ENCODE measurements at places on chromosomes 16 and 17. TPM values are rescaled to one million over a fixed set of nuclear protein-coding genes. Genes with fewer than 3 reads are reported as not detected.

- no peak for DNase-seq
Observed at GRCh38 chr16:86718118-86718517, 139.8 kb downstream of the FOXL1 start.

- DNase-seq = no peak
Observed at GRCh38 chr17:1197781-1198490, 18.2 kb upstream of the ABR start.

DNA sequence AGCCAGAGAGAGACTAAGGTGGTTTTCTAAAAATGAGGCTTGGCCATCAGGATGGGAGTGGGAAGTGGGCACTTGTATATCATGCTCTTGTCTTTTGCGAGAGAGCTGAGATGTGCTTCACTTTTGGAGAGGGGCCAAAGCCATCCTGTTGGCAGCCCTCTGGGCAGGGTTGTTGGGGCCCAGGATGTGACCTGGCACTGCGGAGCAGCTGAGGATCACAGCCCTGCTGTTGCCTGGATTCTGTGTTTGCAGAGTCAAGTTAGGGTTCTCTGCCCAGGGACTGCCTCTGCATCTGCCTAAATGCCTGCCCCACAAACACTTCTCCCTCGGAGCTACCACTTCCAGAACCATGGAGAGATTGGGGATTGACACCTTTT, 71.2 kb downstream of the PLD6 start:
- no peak for DNase-seq

- no peak for DNase-seq
Observed at GRCh38 chr17:6020376-6021010, 49.7 kb upstream of the WSCD1 start.

GRCh38 chr17:11986179-11986941, 10.9 kb downstream of the ZNF18 start:
- no peak for DNase-seq

DNA sequence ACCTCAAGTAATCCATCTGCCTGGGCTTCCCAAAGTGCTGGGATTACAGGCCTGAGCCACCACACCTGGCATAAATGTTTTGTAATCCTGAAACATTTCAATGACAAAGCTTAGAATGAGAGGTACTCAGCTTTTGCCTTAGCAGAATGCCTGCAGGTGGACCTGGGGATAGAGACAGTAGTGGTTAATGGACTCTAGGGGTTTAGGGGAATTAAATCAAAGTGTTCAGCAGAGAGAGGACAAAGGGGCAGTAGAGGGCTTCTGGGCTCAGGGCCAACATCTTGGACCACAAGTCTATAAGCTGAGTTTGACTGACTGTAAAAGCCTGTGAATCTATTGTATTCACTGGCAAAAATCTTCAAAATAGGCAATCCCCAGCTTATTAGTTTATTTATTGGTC, 36.0 kb upstream of the MED13 start:
- DNase-seq = no peak

DNA sequence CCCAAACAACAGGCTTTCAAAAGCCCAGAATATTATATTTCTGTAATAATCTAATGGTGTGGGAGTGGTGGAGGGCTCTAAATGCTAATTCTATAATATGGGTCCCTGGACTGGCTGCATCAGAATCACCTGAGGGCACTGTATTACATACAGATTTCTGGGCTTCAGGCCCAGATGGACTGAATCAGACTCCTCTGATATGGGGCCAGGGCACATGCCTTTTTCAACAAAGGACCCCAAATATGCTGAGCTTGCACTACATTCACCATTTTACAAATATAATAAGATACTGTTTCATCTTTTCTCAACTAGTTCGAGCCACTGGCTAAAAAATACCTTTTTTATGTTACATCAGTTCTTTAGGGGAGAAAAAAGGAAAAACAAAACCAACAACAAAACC, 309.7 kb downstream of the MAP2K6 start:
- no peak for DNase-seq

DNA sequence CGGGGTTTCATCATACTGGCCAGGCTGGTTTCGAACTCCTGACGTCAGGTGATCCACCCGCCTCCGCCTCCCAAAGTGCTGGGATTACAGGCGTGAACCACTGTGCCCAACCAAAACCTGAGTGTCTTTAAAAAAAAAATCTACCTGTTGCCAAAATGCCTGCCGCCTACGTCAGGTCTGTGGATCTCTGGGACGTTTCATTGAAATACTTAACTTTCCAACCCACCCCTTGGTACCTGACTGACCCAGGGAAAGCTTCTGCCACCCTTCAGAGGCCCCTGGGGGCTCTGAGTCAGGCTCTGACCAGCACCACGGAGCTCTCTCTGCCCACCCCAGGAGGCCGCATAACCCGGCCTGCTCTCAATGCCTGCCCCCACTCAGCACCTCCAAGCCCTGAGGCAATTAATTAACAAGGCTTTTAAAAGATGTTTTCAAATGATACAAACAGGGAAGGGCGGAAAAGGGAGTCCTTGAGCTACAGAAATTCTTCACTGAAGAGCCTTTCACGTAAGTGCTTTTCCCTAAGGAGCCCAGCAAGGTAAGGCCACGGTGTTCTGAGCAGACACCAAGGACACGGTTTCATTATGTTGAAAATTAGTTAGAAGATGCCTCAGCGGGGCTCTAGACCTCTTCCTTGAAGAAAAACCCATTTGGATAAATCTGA, 29.3 kb upstream of the GSG1L start:
- DNase-seq = no peak

DNA sequence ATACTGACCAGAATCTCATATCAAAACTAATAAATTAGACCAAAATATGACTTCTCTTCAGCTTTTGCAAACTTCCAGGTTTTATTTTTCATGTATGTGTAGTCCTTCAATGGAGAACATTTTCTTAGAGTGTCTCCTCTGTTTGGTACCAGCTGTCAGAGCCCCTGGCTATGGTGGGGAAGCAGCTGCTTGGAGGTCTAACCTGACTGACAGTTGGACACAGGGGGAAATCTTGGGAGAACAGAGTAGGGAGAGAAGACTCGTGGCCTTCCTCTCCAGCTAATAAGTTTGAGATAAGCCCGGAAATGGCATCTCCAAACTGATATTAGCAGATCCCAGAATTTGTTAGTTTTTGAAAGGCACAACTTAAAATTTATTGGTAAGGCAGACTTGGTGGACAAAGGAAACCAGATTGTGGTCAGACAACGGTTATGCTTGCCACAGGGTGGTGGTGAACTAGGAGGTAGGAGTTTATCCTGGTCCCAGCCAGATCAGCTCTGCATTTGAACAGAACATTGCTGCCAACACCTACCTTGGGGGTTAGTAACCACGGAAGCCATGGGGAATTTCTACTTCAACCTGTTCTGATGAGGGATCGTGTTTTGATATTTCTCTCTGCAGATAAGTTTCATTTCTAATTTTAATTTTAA, 39.2 kb upstream of the IRX3 start:
- DNase-seq = no peak

- no peak for DNase-seq
Observed at GRCh38 chr16:5895137-5895536, 797.5 kb upstream of the EEF2KMT start.

DNA sequence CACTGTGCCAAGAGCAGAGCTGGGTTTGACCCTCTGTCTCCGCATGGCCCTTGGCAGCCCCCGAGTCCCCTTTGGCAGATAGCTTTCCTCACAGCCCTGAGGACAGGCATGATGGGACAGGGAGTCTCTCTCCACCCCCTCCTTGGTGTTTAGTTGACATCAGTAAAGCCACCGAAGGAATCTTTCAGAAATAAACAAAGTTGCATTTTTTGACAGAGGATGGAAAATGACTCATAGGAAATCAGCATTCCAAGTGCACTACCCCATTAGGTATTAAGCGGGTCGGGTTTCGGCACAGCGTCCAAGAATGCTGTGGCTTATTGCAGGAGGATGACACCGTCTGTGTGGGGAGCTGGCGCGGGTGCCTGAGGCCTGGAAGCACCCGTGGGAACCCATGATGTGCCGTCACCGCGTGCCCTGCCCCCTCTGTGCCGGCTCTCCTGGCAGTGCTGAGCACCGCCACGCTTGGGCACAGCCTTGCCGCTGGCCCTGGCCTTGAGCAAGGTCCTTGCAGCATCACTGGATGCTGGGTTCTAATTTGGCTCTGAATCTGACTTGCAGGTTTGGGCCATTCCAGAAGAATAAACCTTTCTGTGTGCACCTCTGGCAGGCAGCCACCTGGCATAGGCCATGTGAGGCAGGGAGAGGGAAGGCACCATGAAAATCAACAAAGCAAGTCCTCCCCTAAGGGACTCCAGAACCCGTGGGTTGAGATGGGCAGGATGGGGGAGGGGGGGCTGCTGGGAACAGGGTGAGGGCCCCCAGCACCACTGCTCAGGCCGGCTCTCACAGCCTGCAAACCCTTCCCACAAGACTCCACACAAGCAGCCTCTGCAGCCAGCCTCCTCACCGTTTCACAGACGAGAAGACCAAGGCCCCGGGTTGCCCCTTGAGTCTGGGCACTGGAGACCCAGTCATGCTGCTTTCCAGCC, 50.5 kb upstream of the ZNF469 start:
- DNase-seq = peak; percentile 88

DNA sequence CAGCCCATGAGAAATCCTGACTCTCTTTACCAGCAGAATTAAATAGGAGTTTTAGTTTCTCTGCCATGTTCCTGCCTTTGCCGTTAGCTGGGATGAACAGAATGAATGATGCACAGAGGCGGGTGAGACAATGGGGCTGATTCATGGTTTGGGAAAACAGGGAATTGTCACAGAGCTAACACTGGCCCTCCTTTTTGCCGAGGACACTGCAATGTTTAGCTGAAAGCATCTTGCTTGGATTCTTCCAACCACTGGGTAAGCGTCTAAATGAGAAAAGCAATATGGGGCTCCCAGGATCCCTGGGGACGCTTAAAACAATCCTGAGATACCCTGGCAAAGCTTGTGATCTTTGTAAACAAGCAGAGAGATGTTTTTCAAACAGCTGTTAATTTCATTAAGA, 12.8 kb upstream of the PAFAH1B1 start:
- DNase-seq = no peak

- no peak for DNase-seq
Observed at GRCh38 chr16:54584121-54584520, 297.5 kb upstream of the IRX3 start.

GRCh38 chr17:79685121-79685520, 45.6 kb upstream of the ENPP7 start:
- DNase-seq = no peak

GRCh38 chr17:9021992-9022572, 772 bp downstream of the NTN1 start:
- no peak for DNase-seq

DNA sequence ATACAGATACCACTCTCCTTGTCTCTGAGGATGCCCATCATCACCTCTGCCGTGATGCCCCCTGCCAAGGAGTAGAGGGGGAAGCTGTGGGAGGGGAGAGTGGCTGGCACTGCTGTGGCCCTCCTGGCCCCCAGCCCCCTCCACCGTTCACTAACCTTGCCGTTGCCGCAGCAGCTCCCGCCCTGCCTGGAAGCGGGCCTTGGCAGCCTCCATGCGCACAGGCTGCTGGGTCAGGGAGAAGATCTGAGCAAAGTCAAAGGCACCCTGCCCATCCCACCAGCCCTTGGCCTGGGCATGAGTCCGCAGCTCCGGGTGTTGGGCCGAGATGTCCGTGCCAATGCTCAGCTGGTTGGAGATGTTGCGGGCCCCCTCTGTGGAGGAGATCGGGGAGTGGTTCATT, 2.4 kb downstream of the SCRN2 start:
- no peak for DNase-seq

DNA sequence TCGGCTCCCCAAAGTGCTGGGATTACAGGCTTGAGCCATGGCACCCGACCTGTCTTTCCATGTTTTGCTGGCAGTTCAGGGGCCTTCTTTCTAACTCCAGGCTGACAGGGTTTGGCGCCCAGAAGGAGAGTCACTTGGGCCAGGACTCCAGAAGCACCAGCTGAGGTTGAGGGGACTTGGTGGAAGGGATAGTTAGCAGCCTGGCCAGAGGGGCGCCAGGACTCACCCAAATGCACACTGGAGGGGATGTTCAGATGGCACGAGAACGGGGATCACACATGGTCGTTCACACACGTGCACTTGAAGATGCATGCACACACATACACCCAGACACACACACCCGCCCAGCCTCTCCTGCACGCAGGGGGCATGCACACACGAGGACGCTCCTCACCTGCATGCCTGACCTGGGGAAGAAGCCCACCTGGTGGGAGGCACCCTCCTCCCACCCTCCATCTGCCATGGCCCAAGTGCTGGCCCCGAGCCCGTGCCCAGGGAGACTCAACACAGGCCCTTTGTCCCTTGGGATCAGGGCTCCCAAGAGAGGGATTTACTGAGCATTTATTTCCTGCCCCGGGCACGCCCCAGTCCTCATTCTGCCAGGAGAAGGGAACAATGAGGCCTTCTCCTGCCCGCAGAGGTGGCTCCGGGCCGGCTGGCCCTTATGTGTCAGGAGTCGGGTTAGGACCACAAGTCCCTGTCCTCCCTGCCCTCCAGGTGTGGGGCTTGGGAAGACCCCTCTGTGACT, 2.3 kb upstream of the PRSS21 start:
- DNase-seq = no peak

DNA sequence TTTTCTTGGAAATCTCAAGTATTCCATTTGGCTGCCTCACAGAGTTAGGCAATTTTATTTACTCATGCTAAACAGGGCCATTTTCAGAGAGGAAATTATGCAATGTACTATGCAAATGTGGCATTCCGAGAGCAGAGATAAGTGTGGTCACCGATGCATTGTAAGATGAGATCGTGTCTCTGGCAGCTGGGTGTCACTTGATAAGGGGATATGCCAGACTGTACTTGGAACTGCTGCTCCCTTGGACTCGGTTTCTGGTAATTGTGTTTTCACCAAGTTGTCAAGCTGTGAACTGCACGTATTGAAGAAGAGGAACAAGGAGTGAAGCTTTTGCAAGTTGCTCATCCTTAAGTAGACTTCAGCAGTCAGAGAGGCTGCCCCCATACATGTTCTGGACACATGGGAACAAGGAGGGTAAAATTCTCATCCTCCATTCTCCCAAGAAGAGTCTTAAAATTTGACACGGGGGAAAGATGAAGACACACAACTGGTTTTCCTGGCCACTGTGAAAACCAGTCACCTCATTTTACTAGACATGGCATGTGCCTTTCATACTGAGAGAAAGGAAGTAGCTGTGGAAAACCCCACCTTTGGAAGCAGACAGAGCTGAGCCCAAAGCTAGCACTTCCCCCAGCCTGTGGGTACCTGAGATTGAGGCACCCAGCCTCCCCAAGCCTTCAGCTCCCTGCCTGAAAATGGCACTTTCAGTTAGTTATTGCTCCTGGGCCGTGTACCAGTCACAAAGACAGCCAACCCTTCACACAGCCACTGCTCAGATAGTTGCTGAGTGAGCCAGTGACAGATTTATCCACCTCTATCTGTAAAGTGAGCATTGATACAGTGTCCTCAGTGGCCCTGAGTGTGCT, 150.7 kb downstream of the SOCS1 start:
- DNase-seq = no peak

- no peak for DNase-seq
Observed at GRCh38 chr16:48680881-48681280, 70.9 kb upstream of the N4BP1 start.

- no peak for DNase-seq
Observed at GRCh38 chr17:15888436-15888835, 56.5 kb upstream of the ADORA2B start.

CDR2 gene
- total RNA-seq = 27.3 TPM

ENPP7 gene
- total RNA-seq = not detected

TUBD1 gene
- 13.0 TPM for total RNA-seq

SLC6A2 gene
- not detected for total RNA-seq

CA5A gene
- not detected for total RNA-seq

NHLRC4 gene
- total RNA-seq = 0.22 TPM

SEPTIN1 gene
- 3.4 TPM for total RNA-seq

C17orf100 gene
- 0.76 TPM for total RNA-seq

NLRC3 gene
- 0.15 TPM for total RNA-seq

UBTF gene
- total RNA-seq = 84.3 TPM

NPIPB12 gene
- 41.0 TPM for total RNA-seq

KRT31 gene
- total RNA-seq = not detected

All from HCT116 (cell line).